ENCODE measurements at places on chromosomes 1 and 21.

- no peak for DNase-seq
These were observed 237.7 kb downstream of the SEC16B start for GRCh38 chr1:177732178-177732577.

- no peak for DNase-seq
These were observed 19.2 kb downstream of the EBNA1BP2 start for GRCh38 chr1:43152866-43153265.

DNA sequence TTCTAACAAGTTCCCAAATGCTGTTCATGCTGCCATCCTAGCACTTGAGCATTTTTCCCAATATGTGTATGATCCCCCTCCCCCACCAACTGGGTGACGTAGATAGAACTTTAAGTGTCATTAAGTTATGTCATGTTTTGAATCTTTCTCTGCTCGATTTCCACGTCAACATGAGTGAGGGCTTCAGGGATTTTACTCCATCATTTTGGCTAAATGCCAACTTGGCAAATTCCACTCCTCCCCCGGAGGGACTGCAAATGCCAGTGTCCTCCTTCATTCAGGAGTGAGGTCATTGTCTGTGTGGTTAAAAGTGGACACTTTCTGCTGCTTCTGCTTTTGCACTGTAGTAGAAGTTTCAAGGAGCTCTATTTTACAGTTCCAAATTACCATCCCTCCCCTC lies 201.7 kb downstream of the FGGY start:
- DNase-seq: no peak

- DNase-seq: no peak
These were observed 33.4 kb downstream of the SMYD2 start for GRCh38 chr1:214314178-214314843.

DNA sequence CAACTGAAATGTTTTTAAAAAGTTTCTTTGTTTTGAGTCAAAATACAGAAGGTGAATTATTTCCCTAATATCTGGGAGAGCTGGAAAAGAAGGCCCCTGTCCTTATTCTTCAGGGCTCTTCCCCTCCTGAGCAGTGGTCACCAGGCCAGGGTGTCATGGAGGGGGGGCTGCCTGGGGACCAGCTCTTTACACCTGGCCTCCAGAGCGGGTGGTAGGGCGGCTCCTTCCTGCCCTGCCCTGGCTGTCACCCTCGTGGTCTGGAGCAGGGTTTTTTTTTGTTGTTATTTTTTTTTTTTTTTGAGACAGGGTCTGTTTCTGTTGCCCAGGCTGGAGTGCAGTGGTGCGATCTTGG lies 6.6 kb downstream of the SKI start:
- DNase-seq: no peak

DNA sequence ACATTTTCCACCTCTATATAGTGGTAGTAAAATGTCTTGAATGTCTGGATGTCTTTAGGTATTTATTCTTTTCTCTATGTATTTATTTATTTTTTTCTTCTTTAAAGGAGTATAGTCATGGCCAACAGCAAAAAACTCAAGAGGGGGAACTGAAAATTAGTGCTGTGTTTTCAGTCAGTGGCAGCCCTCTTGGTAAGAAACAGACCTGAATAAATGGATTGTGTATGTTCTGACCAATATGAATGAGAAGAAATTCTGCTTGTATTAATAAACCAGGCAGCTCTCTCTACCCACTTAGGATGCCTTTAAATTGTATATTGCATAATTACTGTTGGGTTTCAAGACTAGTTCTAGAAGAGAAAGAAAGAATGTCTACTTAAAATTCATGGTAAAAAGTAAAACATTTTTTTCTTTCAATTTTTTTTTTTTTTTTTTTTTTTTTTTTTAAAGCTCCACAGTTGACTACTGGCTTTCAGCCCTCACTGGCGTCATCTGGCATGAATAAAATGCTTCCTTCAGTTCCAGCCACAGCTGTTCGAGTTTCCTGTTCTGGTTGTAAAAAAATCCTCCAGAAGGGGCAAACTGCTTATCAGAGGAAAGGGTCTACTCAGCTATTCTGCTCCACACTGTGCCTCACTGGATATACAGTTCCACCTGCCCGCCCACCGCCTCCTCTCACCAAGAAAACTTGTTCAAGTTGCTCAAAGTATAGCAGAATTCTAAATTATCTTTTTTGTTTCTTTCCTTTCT lies 101.6 kb downstream of the ZMYM4 start:
- no peak for DNase-seq

All from NCI-H187 (cell line).